ENCODE measurements at places on chromosomes 7 and 10.

GRCh38 chr7:18405726-18406125, 89.8 kb upstream of the HDAC9 start:
- no peak for DNase-seq

DNA sequence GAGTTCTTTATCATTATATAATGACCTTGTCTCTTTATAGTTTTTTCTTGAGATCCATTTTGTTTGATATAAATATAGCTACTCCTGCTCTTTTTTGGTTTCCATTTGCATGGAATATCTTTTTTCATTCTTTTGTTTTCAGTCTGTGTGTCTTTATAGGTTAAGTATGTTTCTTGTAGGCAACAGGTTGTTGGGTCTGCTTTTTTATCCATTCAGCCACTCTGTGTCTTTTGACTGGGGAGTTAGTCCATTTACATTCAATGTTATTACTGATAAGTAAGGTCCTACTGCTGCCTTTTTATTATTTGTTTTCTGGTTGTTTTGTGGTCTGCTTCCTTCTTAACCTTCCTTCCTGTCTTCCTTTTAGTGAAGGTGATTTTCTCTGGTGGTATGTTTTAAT, 21.1 kb downstream of the GALNT11 start:
- no peak for DNase-seq

DNA sequence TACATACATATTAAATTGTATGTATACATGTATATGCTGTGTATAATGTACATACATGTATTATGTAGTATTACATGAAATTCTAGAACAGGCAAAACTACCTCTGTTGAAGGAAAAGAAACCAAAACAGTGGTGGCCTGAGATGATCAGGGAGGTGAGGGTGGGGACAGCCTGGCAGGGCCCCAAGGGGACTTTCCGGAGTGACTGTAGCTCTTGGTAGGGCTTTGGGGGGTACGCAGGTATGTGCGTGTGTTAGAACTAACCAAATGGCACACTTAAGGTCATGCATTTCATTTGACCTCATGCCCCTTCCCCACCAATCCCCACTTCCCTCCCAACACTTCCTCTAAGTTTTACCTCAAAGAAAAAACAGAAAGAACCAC, 31.3 kb downstream of the CTBP2 start:
- no peak for DNase-seq

GRCh38 chr10:128914681-128915080, 552.4 kb upstream of the MGMT start:
- DNase-seq, result no peak

- DNase-seq, result no peak
Measured at GRCh38 chr10:124996854-124997215, 54.9 kb downstream of the ZRANB1 start.

All from activated naive CD4-positive, alpha-beta T cell (primary cell).